ENCODE measurements at places on chromosomes 11 and 22.

- DNase-seq: no peak
These were observed 92.7 kb downstream of the NTM start for GRCh38 chr11:131463162-131463561.

DNA sequence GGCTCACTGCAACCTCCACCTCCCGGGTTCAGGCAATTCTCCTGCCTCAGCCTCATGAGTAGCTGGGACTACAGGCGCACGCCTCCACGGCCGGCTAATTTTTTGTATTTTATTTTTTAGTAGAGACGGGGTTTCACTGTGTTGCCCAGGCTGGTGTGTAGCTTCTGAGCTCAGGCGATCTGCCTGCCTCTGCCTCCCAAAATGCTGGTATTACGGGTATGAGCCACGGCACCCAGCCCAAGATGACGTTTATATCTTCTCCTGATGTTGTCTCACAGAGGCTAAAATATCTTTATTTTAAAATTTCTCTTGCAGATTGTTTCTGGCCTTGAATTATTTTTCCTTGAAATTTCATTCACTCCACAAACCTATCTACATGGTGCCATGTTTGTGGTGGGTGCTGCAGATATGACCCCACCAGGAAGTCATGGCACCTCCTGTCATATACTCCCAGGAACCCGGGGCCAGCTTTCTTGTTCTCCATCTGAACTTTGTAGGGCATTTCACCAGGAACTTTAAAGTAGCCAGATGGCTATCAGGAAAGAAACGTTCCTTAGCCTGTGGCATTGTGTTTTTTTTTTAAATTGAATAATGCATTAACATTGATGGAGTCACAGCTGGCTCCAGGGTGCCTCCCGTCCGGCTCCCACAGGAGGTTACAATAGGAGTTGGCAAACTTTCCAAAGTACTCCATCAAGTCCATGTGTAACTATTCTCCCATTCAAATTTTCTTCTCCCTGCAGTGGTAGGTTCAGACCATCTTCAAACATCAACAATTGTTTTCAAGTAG is 42.0 kb upstream of the LIPT2 start:
- no peak for DNase-seq

GRCh38 chr11:35041070-35041554 is 97.9 kb upstream of the CD44 start:
- no peak for DNase-seq

DNA sequence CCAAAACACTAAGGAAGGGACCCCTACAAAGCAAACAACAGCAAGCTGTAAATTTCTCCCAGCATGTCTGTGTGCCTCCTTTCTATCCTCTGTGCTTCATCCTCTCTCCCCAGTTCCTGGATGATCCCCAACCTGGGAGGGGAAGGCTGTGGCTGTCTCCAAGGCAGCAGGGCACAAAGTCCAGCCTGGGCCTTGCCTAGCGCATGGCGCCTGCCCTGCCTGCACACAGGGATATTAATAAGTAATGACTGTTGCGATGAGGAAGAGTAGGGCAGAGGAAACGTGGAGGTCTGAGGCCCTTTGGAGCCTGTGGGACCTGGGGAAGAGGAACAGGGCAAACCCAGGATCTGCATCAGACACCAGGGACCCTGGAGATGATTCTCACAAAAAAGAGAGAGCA is 2.0 kb downstream of the USH1C start:
- DNase-seq: no peak

GRCh38 chr11:17890325-17890724 is 122.5 kb downstream of the SERGEF start:
- DNase-seq: no peak

DNA sequence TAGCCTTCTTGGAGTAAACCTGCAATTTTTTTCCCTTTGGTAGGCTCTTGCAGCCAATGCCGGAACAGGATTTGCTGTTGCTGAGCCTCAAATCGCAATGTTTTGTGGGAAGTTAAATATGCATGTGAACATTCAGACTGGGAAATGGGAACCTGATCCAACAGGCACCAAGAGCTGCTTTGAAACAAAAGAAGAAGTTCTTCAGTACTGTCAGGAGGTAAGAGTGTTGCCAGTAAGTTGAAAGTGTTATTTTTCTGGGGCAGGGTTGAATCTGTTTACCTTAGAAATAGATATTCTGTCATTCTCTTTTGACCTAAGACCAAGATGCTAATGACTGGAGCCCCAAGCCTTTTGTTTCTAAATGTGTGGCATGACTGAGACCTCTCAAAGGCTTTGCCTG is 39.7 kb downstream of the APLP2 start:
- no peak for DNase-seq

DNA sequence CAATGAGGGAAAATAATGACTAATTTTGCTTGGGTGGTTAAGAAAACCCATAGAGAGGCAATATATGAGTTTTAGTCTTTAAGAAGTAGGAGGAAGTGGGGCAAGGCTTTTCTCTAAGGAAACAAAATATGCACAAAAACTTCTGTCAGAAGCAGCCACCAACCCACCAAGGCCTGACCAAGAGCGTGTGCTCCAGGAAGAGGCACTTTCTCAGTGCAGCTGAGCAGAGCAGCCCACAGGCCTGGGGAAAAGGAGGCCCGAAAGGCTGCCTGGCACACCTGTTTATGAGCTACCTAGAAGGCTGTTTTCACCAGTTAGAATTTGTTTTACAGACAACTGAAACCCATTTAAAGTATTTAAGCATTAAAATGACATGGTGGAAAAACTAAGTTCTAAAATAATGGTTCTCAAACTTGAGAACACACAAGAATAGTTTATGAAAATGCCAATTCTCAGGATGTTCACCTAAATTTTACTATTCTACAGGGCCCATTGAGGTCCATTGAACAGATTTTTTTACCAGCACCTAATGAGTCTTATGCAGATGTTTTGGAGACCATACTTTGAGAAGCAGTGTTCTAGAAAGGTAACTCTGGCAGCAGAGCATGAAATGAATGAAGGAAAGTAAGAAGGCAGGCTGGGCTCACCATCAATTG is 160.5 kb upstream of the DDI1 start:
- DNase-seq: no peak

GRCh38 chr22:43110927-43111623 is 525 bp downstream of the BIK start:
- peak; percentile 32 for DNase-seq

DNA sequence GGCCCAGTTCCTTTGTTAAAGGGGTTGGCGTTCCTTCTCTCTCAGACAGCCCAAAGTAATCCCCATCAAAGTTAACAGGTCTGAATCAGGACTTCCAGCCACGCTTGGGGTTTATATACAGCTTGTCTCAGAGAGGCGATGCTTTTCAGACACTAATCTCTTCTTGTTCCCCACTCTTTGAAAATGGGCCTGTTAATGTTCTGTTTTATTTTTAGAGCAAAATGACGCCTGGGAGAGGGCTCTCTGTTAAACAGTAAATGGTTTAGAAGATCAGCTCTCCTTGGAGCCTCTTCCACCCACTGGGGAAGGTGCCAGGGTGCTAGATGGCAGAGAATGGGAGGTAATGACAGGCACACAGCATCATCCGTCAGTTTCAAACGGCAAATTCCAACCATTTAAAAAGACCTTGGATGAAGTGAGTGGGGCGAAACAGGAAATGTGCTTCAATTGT is 235.9 kb upstream of the NARS2 start:
- DNase-seq: no peak
